Activated naive CD4-positive, alpha-beta T cell treated with anti-CD3 and anti-CD28 coated beads, Interleukin-2, amount 50 U/mL, for 72 hours (primary cell): ENCODE measurements at places on chromosomes 3 and 15. TPM values are rescaled to one million over a fixed set of nuclear protein-coding genes. Genes with fewer than 3 reads are reported as not detected.

The PGBD4 gene
- total RNA-seq, result 3.4 TPM

The MAP6D1 gene
- not detected for total RNA-seq

The CA12 gene
- total RNA-seq, result not detected

The CFAP100 gene
- not detected for total RNA-seq

The SUSD5 gene
- not detected for total RNA-seq

The DNASE1L3 gene
- not detected for total RNA-seq

The ARRDC4 gene
- 0.60 TPM for total RNA-seq

The SKOR1 gene
- total RNA-seq, result 0.16 TPM

The IMPG2 gene
- 0.09 TPM for total RNA-seq

The IQCF6 gene
- not detected for total RNA-seq

DNA sequence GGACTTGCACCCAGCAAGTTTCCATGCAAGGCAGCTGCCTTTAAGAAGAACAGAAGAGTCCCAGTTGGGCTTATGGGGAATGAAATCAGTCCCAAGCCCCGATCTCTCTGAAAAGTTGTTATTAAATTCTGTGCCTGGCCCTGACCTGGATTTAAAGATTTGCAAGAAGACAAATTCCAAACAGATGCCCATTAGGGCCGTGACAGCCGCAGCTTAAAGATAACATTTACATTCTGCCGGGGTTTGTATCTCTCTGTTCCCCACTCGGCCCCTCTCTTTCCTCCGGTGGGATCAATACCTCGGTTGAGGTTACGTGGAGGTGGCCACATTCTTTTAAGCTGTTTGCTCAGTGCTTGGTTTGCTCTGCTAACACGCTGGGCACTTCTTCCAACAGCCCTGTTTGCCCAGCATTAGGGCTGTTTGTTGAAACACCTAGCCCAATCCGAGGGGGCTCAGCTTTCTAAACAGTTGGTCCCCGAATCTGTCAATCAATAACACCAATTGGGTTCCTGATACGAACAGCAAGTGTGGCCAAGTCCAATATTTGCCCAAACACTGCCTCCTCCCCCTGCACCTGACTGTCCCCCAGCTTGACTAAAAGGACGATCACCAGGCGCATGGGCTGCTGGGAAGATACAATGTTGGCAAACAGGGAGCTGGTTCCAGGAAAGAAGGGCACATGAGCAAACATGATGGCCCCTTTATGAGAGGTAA is 108.6 kb downstream of the RPLP1 start:
- DNase-seq, result no peak

DNA sequence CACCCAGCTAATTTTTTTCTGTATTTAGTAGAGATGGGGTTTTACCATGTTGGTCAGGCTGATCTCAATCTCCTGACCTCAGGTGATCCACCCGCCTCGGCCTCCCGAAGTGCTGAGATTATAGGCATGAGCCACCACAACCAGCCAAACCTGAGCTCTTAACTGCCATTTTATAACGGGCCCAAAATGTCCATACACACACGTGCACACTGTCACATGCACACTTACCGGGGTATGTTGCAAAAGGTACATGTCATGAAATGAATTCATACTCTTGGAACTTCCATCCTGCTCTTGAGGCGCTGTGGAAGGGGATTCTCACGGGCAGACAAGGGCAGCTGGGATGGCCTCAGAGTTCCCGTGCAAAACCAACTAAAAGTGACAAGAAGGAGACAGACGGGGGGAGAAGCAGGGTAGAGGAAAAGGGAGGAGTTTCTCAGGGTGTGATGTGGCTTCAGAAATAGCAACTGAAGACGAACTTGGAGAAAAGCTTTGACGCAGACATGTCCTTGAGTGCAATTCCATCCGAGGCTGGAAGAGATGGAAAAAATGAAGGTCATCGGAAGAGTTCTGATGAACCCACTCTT is 110.9 kb downstream of the BDH1 start:
- no peak for DNase-seq

- no peak for DNase-seq
These were observed 277.1 kb downstream of the EDEM1 start for GRCh38 chr3:5464649-5465048.

- no peak for DNase-seq
These were observed 63.8 kb downstream of the IGSF11 start for GRCh38 chr3:118970819-118971218.

GRCh38 chr3:148084931-148085330 is 612.8 kb upstream of the AGTR1 start:
- no peak for DNase-seq

DNA sequence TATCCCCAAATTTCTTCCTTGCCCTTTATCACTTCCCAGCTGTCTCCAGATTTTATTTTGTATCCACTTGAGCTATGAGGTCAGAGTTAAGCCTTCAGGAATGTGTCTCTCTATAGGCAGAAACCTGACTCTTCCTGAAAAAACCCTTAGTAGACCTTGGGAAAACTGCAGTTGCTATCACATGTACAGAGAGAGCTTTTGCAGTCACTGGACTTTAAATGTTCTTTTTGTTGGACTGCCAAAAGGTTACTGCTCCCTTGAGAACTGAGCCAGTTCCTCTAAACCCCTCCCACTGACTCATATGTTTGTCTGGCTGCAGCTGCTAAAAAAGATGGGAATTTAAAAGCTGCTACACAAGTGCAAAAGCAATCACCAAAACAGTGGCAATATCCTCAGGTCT is 169.1 kb upstream of the CCDC54 start:
- no peak for DNase-seq

- no peak for DNase-seq
These were observed 3.0 kb upstream of the TNFAIP8L3 start for GRCh38 chr15:51097553-51098330.

DNA sequence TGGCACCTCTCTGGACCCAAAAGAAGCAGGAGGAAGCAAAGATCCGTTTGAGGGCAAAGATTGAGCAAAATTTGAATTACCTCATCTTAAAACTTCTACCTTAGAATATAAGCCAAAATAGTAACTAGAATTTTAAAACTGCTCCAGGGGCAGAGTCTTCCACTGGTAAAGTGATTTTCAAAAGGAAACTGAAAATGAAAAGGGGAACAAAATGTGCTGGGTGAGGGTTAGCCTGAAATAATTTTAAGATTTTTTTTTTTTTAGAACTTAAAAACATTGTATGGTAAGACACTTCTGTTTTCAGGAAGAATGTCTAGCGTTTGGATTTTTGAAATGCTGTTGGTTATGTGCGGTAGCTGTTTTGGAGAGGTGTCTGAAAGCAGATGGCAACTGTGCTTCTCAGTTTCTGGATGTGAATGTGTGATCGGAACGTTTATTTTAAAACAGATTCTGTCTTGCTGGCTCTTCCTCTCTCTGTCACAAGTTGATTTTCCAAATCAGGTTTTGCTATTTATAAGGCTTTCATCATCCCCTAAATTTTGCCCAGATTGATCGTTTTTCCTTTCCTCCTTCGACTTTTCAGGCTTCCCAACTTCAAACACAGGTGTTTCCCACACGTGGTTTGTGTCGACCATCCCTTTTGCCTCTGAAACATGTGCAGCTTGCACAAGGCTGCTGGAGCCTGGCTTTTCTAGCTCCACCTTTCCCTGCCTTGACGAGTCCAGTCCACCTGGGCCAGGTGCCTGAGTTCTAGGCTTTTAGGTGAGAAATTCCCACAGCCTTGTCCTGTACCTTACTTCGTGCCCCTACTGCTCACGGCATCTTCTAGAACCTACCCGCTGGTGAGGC is 3.3 kb downstream of the LRRK1 start:
- no peak for DNase-seq

DNA sequence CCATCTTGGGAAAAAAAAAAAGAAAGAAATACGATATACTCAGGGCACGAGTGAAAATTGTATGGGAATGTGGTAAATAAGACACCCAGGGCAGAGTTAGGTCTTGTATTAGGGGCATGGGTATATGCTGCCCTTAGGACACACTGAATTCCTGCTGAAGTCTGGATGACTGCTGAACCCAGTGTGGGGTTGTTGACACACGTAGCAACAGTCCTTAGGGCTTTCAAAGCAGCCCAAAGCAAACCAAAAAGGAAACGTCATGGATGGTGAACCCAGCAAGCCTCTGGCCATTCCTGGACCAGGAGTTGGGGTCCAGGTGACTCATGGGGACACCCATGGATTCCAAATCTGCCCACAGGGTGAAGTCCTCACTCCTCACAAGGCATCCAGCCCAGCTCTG is 27.1 kb upstream of the SEMA3F start:
- no peak for DNase-seq

- no peak for DNase-seq
These were observed 92.3 kb upstream of the MRPS22 start for GRCh38 chr3:139251529-139251928.

DNA sequence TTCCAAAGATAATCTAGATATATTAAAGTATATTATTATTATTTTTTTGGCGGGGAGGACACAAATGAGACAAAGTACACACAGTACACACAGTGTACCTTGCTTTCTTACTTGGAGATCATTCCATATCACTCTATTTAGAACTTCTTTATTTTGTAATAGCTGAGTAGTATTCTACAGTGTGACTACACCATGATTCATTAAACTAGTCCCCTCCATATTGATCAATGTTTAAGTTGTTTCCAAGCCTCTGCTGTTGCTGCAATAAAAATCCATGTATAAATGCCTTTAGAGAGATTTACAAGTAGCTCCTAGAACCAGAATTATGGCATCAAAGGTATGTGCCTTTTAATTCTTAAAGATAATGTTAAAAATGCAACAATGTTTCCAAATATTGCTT is 38.8 kb downstream of the PYGO1 start:
- no peak for DNase-seq

GRCh38 chr3:132134611-132135010 is 99.8 kb upstream of the CPNE4 start:
- DNase-seq, result no peak

DNA sequence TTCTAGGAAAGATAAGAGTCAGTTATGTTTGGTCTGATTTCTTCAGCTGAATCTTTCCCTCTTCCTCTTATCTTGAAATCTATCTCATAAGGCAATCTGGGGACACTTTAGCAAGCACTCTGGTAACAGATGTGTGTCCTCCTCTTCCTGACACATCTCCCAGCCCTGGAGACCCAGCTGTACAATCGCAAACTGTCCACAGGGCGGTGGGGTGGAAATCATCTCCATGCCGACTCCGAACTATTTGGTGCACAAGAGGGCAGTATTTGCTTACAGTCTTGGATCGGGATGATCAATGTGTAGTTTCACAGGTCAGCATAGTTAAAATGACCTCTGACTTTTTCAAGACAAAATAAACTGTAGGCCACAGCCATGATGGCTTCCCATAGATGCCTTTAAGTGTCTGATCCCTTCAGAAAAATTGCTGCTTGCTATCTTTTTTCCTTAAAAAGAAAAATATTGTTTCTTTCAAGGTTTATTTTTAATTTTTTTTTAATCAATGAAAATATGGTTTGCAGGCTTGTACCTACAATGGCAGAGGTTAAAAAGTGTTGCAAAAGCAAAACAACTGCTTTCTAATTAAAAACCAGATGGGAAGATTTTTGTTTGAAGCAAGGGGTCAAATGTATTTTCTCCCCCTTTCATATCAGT is 17.7 kb downstream of the EEFSEC start:
- DNase-seq, result no peak

GRCh38 chr3:141250828-141251227 is 19.2 kb downstream of the PXYLP1 start:
- DNase-seq, result no peak

DNA sequence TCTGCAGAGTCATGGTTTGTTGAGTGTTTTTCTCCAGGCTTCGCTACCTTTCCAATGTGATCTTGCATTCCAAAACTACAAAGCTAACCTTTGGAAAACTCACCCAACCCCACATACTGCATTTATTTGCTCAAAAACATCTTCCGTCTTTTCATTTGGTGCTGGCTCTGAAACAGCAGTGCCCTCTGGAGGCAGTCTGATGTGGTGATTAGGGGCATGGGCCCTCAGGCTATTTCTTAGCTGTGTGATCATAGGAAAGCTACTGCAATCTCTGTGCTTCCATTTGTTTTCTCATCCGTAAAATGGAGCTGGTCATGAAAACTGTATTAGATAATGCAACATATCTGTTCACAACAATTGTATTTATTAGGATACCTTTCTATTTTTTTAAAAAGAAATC is 47.0 kb downstream of the MTHFS start:
- no peak for DNase-seq

- no peak for DNase-seq
These were observed 107.2 kb downstream of the CHST2 start for GRCh38 chr3:143226678-143227291.

- no peak for DNase-seq
These were observed 207.9 kb upstream of the TBL1XR1 start for GRCh38 chr3:177405191-177405672.

DNA sequence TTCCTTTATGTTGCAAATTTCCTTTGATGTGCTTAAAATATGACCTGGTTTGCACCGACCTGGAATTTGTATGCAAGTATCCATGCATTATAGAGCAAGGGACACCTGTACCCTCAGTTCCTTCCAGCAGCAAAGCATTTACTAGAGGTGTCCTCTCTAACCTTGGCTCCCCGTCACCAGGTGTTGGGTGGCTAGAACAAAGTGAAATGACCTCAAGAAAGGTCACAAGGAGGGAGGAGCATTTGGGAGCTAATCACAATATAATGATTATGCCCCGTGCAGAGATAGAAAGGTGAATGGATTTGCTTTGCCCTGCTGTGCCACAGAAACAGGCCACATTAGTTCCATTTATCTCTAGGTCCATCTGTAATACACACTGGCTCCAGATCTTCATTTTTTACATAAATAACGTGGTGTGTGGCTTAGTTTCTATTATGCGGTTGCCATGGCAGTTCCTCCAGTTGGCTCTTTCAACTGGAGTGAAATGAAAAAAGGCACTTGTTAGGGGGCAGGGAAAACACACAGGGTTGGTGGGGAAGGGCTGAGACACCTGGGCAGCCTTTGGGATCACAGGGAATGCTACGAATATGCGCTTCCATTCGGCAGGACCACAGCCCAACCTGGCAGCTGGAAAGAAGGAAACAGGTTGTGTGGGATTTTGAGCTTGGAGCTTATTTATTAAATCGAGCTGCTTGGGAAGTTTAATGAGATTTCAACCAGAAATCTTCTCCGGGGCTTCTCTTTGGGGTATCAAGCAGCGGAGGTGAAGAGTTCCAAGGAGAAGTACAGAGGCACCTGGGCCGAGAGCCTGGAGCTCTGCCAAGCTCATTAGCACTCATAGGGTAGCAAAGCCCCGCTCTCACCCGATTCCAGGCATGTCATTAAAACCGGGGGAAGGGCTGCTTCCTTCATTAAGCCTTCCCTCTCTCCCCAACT is 233.5 kb upstream of the ST8SIA2 start:
- no peak for DNase-seq

DNA sequence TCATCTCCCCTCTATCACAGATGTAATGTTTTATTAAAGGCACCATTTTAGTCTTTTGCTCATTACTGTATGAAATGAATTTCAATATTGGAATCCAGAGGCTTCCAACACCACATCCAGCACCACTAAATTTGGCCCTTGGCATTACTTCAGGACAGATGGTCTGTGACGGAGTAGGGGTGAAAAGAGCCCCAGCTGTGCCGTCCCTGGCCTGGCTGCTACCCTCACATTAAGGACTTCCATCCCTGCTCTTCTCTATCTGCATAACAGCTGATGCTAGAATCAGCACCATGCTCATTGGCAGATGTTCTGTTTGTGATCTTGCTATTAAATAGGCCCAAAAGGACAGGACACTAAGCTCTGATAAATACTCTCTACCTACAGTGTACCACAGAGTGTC is 152.9 kb downstream of the IL1RAP start:
- DNase-seq, result no peak

GRCh38 chr3:71356265-71356664 is 227.3 kb downstream of the FOXP1 start:
- no peak for DNase-seq
